HS-27A (cell line): ENCODE measurements at places on chromosomes 12 and 14.

- no peak for DNase-seq
These were observed 14.1 kb downstream of the TRMT61A start for GRCh38 chr14:103543140-103543539.

GRCh38 chr12:79366374-79366773, 324.4 kb downstream of the PAWR start:
- no peak for DNase-seq

- no peak for DNase-seq
These were observed 3.1 kb downstream of the IFI27L2 start for GRCh38 chr14:94126419-94126677.

DNA sequence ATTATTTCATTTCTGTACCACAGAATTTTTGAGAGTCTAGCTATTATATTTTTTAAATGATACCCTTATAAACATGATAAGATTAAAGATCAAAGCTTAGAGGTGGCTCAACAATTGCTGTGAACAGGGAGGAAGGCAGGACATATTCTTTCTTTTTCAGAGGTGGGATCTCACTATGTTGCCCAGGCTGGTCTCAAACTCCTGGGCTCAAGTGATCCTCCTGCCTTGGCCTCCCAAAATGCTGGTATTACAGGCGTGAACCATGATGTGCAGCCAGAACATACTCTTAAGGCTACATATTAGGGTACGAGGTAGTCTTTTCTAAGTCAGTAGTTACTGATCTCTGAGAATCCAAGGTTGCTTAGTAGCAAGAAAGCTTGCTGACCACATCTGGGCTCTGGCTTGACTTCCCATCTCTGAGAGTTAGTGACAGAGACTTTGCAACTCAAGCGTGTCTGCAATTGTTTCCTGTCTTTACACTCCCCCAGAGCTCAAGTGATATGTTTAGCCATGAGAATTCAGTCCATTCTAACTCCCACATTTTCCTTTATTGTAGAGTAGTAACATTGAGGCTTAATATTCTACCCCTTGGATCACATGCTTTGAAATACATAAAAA, 8.6 kb downstream of the RAB5B start:
- DNase-seq = no peak

DNA sequence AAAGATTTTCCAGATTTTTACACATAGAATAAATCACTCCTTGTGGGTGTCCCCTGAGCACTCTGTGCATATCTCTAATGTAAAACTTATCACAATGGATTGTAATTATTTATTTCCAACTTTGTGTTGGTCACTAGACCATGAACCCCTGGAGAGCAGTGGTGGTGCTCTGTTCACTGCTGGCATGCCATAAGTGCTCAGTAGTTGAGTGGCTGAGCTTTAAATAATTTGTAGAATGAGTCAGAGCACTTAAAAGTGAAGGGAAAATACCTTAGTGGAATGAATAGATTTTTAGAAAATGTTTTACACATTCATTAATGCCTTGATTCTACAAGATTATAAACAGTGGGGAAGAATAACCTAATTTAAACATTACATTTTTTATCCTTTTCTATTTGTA, 6.3 kb downstream of the MGAT4C start:
- no peak for DNase-seq

DNA sequence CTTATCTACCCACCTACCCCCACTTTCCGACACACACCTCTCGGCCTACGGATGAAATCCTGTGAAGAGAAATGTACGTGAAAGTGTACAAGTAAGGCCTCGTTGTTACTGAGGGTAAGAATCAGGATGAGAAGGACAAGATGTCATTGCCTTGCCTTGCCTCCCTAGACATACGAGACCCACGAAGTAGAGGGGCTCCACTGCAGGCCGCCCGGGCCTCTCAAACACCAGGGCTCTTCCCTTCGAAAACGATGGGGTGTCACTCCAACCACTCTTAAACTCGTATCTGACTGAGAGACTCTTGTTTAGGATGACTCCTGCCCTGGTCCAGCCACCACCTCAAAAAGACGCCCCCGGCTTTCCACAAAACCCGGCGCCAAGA, 498 bp downstream of the RACGAP1 start:
- DNase-seq = peak; percentile 12

DNA sequence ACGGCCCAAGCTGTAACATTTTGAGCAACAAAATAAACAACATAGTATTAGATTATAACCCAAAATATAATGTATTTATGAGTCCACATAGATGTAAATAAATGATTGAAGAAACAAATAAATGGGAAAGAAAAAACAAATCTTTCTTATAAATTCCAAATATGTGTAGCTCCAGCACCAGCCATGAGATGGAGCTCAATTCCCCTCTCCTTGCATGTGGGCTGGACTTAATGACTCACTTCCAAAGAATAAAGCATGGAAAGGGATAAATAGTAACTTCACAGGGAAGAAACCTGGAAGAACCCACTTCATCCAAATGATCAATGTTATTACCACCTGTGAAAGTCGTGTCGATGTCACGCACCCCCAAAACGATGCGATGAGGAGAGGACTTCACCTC, 158.8 kb downstream of the RPAP3 start:
- peak; percentile 17 for DNase-seq

GRCh38 chr14:64584190-64584589, 34.4 kb downstream of the PPP1R36 start:
- DNase-seq = no peak

- DNase-seq = no peak
These were observed 2.8 kb downstream of the TBX5 start for GRCh38 chr12:114403011-114403689.
